ENCODE measurements at places on chromosomes 12 and 14. TPM values are rescaled to one million over a fixed set of nuclear protein-coding genes. Genes with fewer than 3 reads are reported as not detected.

Gene TMPRSS12
- total RNA-seq: not detected

Gene SMIM10L1
- total RNA-seq: 11.3 TPM

Gene RNASE1
- total RNA-seq: 0.21 TPM

Gene TBX5
- not detected for total RNA-seq

Gene SYCP3
- total RNA-seq: 0.29 TPM

Gene AEBP2
- total RNA-seq: 18.9 TPM

Gene C1S
- 3.3 TPM for total RNA-seq

Gene TEX22
- total RNA-seq: 0.26 TPM

Gene SLC17A8
- not detected for total RNA-seq

Gene KERA
- not detected for total RNA-seq

Gene KLRC1
- total RNA-seq: 0.24 TPM

Gene ACSM4
- total RNA-seq: not detected

Gene TMEM121
- 17.8 TPM for total RNA-seq

Gene IFI27L1
- total RNA-seq: 11.2 TPM

Gene RASAL1
- total RNA-seq: 0.74 TPM

GRCh38 chr14:44412858-44413569, 94.1 kb downstream of the FSCB start:
- DNase-seq: no peak

- DNase-seq: peak; percentile 70
Measured at GRCh38 chr12:78229591-78230101, 399.0 kb downstream of the NAV3 start.

DNA sequence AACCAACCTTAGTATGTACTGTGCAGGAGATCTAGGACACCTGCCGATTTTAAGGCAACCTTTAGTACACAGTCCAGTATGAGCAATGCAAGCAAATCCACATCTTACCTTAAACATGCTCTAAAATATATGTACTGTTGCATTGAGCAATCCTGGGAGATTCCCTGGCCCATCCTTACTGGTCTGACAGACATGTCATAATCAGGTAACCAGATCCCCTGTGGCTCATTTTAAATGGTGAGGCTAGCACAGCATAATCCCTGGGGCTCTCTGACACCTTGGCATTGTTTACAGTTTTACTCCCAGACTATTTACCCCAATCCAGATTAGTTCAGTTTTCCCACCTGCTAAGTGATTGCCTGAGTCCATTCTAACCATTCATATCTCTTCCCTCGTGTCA, 15.1 kb downstream of the BMAL2 start:
- DNase-seq: no peak

- DNase-seq: no peak
Measured at GRCh38 chr12:123763093-123763492, 992 bp downstream of the DNAH10 start.

GRCh38 chr14:99682809-99683618, 1.1 kb upstream of the CYP46A1 start:
- DNase-seq: peak; percentile 77

- no peak for DNase-seq
Measured at GRCh38 chr14:32343926-32344430, 14.9 kb downstream of the AKAP6 start.

DNA sequence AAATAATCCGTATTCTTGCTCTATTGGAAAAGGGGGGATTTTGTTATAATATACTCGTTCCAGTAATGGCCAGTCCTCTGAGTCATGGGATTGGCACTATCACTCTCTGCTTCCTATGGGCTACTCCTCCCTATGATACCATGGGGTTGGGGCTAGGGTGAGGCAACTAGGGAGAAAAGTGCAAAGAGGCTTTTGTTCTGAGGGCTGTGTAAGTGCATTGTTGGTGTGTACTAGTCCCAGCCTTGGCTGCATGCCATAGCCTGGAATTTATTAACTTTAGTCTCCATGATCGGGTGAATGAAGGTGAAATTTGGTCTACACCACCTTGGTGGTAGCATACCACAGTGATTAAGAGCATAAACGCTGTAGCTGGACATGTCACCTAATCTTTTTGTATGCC, 247.6 kb downstream of the RPAP3 start:
- DNase-seq: peak; percentile 6

DNA sequence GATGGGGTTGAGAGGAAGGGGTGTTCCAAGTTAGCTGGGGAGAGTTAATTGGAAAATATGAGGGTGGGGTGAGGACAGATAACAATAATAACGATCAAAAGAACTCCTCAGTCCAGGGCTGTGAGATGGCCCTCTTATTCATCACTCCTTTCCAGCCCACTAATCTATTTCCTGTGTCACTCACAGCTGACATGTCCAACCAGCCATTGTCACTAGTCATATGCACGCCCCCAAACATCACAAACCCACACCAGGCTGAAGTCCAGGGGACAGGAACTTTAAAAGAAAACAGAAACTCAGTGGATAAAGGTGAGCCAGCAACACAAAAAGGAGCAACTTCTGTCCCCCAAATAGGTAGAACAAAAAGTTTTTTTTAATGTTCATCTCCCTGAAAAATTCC, 911 bp downstream of the CALCOCO1 start:
- DNase-seq: no peak

- no peak for DNase-seq
Measured at GRCh38 chr14:105043641-105044040, 21.6 kb downstream of the GPR132 start.

DNA sequence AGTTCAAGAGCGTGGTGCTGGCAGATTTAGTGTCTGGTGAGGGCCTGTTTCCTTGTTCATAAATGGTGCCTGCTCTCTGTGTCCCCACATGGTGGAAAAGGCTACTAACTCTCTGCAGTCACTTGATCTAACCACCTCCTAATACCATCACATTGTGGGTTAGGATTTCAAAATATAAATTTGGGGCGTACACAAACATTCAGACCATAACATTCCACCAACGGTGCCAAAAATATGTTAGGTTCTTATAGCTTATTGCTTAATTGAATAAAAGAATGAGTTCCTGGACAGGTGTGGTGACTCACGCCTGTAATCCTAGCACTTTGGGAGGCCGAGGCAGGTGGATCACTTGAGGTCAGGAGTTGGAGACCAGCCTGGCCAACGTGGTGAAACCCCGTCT, 3.4 kb upstream of the DYRK2 start:
- DNase-seq: no peak

DNA sequence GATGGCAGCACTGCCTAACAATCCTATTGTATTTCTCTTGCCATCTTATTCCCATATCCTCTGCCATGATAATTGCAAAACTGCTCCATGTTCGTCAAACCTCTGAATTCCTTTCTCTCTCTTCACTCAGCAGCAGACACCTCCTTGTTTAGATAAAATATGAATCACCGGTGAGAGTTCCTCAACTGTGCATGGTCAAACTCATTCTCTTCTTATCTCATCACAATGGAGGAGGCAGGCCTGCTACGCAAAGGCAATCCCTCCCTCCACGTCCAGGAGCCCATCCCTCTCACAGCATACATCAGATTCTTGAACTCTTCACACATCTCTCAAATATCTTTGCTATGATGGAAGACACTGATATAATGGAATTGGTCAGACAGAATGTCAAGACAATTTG, 90.1 kb upstream of the DAAM1 start:
- DNase-seq: no peak

GRCh38 chr12:66799551-66799950, 120.7 kb upstream of the GRIP1 start:
- DNase-seq: no peak

GRCh38 chr14:69852531-69853321, 26.5 kb upstream of the SMOC1 start:
- DNase-seq: no peak

DNA sequence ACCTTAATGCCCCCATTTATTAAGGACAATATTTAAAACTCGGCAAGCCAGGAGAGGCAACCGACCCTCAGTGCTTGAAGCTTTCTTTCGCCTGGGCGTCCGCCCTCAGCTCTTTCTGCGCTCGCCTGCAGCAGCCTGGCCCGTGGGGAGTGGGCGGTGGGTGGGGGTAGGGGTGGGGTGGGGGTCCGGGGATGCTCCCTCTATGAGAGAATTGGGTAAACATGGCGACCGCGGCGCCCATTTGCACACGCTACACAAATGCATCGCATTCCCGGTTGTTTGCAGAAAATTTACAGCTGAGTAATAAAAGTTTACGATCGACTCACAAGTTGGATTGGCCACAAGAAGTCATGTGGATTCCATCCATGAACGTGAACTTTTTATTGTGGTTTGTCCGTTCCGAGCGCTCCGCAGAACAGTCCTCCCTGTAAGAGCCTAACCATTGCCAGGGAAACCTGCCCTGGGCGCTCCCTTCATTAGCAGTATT, 7.7 kb downstream of the HOXC8 start:
- peak; percentile 64 for DNase-seq

- no peak for DNase-seq
Measured at GRCh38 chr14:61498303-61498702, 176.9 kb downstream of the PRKCH start.

GRCh38 chr14:35386673-35387125, 17.9 kb downstream of the NFKBIA start:
- no peak for DNase-seq

GRCh38 chr12:118269806-118270205, 102.9 kb downstream of the TAOK3 start:
- no peak for DNase-seq
